ENCODE measurements at places on chromosomes 16 and 17. TPM values are rescaled to one million over a fixed set of nuclear protein-coding genes. Genes with fewer than 3 reads are reported as not detected.

Gene SEZ6L2
- 6.3 TPM for total RNA-seq

Gene TBC1D3K
- total RNA-seq: not detected

Gene FOXN1
- not detected for total RNA-seq

Gene KRTAP17-1
- total RNA-seq: not detected

Gene KRT39
- total RNA-seq: not detected

Gene SRCIN1
- under 0.01 TPM for total RNA-seq

Gene NEUROD2
- total RNA-seq: not detected

Gene TEX19
- not detected for total RNA-seq
